Activated T-helper 1 cell treated with anti-CD3 and anti-CD28 coated beads, Interleukin-2, amount 50 U/mL, for 16 hours (primary cell): ENCODE measurements at places on chromosomes 13 and 19.

DNA sequence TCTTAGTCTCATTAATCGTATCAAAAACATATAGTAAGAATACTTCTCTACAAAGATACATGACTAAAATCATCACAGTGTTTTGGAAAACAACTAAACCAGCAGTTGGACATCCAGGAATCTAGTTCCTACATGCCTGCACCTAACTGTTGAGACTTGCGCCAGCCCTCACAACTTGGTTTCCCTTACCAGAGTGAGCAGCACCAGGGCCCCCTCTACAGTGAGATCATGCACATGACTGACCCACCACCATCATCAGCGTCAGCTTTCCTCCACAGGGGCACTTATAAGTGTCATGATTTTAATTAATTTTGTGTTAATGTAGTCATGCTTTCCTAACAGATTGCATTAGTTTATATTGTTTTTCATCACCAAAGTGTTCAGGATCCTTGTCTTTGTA lies 1322.0 kb downstream of the EFNB2 start:
- DNase-seq: no peak

DNA sequence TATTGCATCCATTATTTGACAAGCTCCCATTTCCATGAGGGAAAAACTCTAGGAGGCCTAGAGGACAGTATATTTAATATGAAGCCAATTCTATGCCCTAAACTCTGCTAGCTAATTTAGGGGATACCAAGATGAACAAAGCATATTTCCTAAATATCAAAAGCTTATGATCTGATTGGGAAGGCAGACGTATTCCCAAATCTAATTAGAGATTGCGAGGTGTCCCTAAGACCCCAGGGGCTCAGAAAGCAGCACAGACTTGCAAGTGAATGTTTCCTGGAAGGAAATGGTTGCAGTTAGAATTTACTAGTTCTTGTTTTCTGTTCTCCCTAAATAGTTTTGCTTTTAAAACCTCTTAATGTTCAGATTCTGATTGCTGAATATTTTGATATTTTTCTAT lies 30.7 kb downstream of the NDFIP2 start:
- DNase-seq: no peak

DNA sequence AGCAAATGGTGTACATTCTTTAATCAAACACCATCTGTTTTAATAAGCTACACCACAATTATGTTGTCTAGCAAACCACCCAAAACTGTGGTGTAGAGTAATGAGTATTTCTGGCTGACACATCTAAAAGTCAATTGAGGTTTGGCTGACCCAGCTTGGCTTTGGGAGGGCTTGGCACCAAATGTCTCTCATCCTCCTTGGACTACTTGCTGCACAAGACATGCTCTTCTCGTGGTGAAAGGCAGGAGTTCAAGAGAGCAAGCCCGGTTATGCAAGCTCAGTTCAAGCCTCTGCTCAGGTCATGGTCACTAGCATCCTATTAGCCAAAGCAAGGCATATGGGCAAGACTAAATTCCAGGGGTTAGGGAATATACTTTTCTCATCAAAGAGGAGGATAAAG lies 37.1 kb downstream of the LACC1 start:
- no peak for DNase-seq

- DNase-seq: no peak
Measured at GRCh38 chr13:82661126-82661525, 1221.1 kb downstream of the SLITRK1 start.

- DNase-seq: no peak
Measured at GRCh38 chr19:30557212-30557611, 185.0 kb downstream of the ZNF536 start.

GRCh38 chr13:42894765-42895243 lies 97.2 kb downstream of the EPSTI1 start:
- DNase-seq: no peak

DNA sequence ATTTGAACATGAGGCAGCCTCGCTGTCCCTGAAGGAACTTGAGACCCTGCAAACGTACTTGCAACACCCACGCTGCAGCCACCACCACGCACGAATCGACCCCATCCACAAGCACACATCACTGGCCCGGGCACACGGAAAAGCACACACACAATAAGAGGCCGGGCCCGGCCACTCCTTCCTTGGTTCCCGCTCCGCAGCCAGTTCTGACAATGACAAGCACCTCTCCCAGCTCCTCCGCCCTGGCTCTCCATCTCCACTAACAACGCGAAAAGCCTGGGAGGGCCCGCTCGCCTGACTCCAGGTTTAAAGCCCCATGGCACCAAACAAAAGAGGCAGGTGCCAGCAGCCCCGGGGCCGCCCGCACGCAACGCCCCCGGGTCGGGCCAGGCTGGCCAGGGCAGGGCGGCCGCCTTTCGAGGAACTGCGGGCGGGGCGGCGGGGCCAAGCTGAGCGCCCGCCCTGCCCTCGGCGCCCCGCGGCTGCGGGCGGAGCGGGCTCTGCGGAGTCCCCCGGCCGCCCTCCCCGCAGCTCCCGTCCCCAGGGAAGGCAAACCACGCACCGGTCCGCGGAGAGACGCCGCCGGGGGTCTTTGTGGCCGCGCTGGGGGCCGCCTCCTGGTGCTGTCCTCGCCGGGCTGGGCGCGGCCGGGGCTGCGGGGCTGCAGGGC lies 495 bp downstream of the DCLK1 start:
- no peak for DNase-seq

- no peak for DNase-seq
Measured at GRCh38 chr13:100274942-100275506, 186.1 kb downstream of the PCCA start.

GRCh38 chr19:18191640-18192062 lies 1.4 kb upstream of the MPV17L2 start:
- no peak for DNase-seq

- no peak for DNase-seq
Measured at GRCh38 chr13:21625366-21625765, 21.4 kb upstream of the MICU2 start.

- no peak for DNase-seq
Measured at GRCh38 chr19:17318966-17319365, 9.6 kb downstream of the DDA1 start.

DNA sequence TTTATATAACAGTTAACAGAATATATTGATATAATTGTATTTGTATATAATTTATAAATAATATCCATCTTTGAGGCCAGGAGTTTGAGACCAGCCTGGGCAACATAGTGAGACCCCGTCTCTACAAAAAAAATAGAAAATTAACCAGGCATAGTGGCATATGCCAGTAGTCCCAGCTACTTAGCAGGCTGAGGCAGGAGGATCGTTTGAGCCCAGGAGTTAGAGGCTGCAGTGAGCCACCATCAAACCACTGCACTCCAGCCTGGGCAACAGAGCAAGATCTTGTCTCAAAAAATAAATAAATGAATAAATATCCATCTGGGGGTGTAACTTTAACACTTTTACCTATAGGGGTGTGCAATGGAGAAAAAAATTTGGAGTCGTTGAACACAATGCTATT lies 1.3 kb upstream of the SHFL start:
- DNase-seq: no peak

DNA sequence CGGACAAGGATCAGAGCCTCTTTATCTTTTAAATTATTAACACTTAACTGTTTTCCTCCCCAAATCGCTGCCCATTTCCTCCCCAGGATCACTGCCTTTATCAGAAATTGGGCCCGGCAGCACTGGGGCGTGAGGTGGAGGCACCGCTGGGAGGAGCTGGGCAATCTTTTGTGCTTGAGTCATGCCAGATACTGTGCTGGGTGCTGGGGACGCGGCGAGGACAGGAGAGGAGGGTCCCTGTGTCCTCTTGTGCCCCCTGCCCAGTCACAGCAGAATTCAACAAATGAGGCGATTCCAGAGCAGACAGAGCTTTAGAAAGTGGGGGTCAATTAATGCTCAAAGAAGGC lies 347.8 kb downstream of the ZNF536 start:
- no peak for DNase-seq

DNA sequence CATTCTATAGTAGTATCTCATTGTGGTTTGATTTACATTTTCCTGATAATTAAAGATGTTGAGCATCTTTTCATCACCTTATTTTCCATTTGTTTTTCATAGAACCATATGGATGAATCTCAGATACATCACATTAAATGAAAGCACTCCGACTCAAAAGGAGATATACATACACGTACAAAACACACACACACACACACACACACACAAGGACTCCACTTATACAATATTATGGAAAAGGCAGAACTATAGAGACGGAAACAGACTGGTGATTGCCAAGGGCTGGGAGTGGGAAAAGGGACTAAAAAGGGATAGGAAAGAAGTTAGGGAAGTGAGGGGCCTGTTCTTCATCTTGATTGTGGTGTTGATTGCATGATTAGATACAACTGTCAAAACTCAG lies 24.3 kb downstream of the ZNF585A start:
- DNase-seq: no peak

- DNase-seq: no peak
Measured at GRCh38 chr19:57280962-57281400, 696 bp downstream of the ZNF460 start.

DNA sequence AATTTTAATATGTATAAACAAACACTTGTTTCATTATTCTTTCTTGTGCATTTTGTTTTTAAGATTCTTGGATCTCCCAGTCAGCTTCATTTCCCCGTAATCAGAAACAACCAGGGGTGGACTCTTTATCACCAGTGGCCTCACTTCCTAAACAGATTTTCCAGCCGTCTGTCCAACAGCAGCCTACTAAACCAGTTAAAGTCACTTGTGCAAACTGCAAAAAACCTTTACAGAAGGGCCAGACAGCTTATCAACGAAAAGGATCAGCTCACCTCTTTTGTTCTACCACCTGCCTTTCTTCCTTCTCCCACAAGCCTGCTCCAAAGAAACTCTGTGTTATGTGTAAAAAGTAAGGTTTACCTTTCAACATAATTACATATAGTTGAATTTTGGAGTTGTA lies 44.3 kb downstream of the ZMYM2 start:
- DNase-seq: no peak

DNA sequence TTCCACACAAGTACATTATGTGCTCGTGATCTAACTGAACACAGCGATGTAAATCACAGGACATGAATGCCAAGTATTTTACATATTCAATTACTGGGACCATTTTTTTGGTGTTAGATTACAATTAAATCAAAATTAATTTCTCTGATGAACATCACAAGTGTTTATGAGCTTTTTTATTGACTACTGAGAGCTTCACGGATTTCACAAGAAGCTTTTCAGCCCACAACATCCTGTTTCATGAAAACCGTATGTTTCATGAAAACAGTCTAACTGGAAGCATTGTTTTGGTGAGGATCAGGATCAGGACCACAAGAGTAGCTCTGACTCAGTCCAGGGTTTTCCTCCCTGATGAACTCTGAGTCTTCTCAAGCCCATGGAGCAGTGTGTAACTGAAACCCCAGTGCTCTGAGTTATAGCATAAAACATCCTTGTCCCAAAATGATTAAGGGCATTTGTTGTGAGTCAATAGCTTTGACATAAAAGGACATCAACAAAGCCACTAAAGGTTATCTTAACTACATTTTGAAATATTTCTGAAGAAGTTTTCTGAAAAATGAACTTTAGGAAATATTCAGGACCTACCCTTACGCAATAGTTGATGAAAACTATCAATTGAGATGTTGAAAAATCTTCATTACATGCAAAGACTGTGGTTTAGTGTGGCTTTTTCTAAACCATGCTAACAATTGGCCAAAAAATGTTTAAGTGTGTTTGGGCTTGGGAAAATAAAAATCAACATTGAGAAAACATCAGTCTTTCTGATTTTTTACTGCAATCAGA lies 49.3 kb downstream of the UFM1 start:
- no peak for DNase-seq

GRCh38 chr13:94712287-94712811 lies at the start of gene SOX21:
TSS of gene SOX21 (minus strand) at chr13:94712545. CDS start at chr13:94712049, 496 bp downstream.
- DNase-seq: no peak

GRCh38 chr19:681029-682019 lies 5.1 kb downstream of the FSTL3 start:
- no peak for DNase-seq

DNA sequence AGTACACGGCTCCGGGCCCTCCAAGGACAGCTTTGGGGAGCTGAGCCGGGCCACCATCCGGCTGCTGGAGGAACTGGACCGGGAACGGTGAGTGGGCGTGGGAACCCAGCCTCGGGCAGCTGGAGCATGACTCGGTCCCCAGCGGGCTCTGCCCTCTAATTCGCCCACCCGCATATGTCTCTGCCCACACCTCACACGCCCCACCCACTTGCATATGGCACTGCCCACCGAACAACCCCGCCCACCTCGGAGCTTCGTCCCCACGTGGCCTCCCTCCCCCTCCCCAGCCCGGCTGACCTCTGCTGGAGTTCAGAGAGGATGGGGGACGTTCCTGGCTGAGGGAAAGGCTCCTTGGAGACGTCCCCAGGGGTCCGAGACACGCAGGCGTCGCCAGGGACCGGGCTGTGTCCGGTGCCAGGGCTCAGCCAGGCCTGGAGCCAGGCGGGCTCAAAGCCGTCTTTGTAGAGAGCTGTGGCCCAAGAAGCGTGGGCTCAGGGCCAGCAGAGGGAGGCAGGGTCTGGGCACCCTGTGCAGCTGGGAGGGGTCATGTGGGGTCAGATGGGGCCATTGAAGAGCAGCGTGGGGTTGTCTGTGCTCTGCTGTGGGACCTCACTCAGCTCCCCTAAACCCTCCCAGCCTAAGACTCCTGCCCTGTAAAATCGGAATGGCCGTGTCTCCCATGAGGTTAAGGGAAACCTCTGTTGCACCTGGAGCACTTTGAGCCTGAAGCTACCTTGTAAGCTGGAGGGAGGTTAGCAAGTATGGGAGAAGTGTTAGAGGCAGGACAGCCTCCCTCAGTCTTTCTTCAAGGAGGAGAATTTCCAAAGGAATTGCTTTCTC lies 3.8 kb downstream of the APC2 start:
- DNase-seq: no peak

DNA sequence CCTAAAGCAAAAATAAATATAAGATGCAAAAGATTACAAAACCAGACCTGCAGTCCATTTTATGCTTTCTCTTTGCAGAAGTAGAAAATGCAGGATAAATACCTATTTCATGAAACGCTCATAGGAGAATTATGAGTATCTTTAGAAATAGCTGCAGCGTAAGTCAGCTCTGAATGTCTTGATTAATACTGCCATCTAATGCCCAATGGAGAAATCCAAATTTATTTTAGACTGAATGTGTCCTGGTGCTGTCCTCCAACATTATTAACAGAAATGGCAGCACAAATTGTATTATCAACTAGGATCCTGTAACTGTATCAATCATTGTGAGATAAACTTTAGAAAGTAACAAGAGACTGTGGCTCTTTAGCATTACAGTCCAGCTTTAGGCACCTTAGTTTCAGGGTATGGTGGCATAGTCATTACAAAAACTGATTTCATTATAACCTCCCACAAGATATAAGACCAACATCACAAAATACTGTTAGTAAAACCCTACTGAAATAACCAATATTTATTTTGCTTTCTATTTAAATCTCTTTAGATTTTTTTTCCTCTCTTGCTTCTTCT lies 162.1 kb upstream of the MIR17HG start:
- DNase-seq: no peak

GRCh38 chr13:50742968-50743367 lies 100.5 kb downstream of the DLEU7 start:
- no peak for DNase-seq
